Right lobe of liver (tissue), 6 donors: ENCODE measurements at places on chromosomes 4 and X. TPM values are rescaled to one million over a fixed set of nuclear protein-coding genes. Genes with fewer than 3 reads are reported as not detected.

The TSPAN6 gene
- total RNA-seq = 39.8 TPM

The RAB41 gene
- total RNA-seq = not detected

The ANK2 gene
- 1.6 TPM for total RNA-seq

The RNF113A gene
- total RNA-seq = 10.5 TPM

The AMBN gene
- total RNA-seq = not detected

The GYPE gene
- total RNA-seq = not detected

The TMPRSS11F gene
- not detected for total RNA-seq

The PAGE2B gene
- total RNA-seq = not detected
